ENCODE measurements at places on chromosomes 2 and 18.
A peak's percentile ranks its signal among the peaks of the same experiment; 100 is the strongest.

GRCh38 chr18:76363436-76364120 is 131.5 kb downstream of the ZNF516 start:
- no peak for DNase-seq

DNA sequence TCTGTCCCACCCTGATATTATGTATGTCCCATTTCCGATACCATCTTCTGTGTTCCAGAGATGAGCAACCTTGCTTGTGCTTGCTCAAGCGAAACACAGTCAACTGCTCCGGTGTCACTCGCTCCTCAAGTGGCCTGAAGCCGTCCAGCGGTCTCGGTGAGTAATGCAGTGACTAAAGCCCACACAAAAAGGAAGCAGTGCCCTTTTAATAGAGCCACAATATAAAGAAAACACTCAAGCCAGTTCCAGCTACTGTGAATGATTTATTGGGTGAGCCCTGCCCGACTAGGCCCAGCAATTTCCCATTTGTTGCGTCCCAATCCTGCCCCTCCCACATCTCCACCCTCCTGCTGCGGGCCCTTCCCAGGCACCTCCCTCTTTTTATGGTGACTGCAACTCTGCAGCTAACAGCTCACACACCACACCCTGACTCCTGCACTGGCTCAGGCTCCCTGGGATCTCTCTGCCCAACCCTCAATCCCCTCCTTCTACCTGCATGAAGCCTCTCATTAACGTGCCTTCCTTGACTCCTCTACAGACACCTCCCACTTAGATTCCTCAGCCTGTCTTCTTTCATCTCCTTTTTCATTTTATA is 44.2 kb upstream of the DSC1 start:
- DNase-seq = no peak

- DNase-seq = no peak
Measured at GRCh38 chr18:3814816-3815215, 364.8 kb downstream of the TGIF1 start.

- no peak for DNase-seq
Measured at GRCh38 chr2:133790711-133791110, 222.4 kb upstream of the NCKAP5 start.

- no peak for DNase-seq
Measured at GRCh38 chr2:127205218-127206125, 14.6 kb downstream of the CYP27C1 start.

- DNase-seq = no peak
Measured at GRCh38 chr2:218360453-218360852, 3.8 kb downstream of the CATIP start.

DNA sequence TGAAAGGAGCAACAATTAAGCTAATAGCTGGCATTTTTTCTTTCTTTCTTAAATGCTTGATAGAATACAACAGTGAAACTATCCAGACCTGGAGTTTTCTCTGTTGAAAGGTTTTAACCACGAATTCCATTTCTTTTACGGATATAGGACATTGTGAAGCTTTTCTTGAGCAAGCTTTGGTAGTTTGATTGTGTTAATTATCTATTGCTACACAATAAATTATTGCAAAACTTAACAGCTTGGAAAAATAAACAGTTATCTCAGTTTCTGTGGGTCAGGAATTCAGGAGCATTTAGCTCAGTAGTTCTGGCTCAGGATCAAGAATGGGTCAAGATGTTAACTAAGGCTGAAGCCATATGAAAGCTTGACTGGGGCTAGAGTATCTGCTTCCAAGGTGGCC is 11.7 kb downstream of the PHOSPHO2 start:
- DNase-seq = no peak

DNA sequence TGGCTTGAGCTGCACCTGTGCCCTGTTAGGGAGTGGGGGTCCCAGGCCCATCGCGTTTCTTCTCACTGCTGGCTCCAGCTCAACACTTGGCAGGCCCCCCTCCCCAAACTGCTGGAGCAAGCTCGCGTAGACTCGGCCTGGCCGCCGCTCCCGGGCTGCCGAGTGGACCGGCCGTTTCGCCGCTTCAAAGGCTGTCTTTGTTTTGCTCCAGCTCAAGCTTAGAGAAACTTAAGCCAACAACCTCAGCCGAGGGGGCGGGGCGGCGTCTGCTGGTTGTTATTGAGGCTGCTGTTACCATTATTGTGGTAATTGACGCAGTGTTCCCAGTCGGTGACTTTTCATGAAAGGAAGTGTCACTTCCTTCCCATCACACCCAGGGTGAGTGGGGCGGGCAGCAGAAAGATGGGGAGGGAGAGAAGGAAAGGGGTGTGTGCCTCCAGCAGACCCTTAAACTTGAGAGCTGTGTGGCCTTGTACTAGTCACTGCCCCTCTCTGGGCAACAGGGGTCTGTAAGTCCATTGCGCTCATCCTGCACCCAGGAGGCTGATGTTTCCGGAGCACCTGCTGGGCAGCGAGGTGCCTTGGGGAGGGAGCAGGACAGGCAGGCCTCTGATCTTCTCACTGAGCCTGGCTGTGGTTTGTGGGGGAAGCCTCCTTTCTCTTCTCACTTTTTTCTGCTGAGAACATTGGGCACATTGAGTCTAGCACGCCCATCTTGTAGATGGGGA is 2.1 kb downstream of the ARID5A start:
- DNase-seq = peak; percentile 78

DNA sequence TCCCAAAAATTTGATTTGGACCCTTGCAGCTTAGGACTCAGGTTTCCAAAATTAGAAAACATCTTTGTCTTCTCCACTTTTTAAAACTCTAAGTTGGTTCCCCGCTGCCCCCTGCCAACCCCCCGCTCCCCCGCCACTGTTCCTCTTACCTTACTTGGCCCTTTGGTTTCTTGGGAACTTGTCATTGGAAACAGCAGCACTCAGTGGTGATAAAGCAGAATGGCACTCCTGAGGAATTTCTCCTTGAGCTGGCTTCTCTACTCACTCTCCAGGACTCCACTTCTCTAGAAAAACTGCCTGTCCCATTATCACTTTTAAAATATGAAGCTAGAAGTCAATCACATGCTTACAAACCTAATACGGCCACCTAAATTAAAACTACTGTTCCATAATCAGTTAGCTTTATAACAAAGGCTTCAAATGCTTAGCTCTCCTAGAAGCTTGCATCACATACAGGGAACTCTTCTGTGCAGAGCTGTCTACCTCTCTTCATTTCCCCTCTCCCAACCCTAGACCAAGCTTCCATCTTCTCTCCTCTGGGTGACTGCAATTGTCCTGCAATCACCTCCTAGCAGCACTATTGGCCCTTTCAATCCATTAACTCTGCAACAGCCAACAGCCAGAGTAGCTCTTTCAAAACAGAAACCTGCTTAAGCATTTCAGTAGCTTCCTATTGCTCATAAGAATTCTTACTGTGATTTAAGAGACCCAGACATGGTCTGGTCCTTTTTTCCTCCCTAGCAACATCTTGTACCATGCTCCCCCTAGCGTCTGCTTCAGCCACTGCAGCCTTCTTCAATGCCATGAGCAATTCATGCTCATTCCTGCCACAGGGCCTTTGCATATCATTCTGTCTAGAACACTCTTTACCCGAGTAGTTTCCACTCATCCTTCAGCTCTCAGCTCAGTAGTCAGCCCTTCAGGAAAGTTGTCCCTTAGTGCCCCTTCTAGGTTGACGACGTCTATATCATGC is 15.2 kb upstream of the PLEKHM3 start:
- DNase-seq = peak; percentile 20

DNA sequence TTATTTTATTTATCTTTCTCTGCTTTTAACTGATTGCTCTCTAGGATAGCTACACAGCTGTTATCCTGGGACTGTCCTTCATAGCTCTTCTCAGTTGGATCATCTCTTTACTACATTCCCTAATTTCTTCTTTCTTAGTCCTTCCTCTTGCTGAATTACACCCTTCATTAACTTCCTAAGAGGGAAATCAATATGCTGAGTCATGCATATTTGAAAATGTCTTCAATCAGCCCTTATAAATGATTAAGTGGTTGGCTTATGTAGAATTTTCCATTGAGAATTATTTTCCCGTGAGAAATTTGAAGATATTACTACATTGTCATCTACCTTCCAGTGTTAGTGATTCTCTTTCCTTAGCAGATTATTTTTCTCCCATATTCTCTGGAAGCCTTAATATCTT is 214.2 kb downstream of the SOCS6 start:
- DNase-seq = no peak

DNA sequence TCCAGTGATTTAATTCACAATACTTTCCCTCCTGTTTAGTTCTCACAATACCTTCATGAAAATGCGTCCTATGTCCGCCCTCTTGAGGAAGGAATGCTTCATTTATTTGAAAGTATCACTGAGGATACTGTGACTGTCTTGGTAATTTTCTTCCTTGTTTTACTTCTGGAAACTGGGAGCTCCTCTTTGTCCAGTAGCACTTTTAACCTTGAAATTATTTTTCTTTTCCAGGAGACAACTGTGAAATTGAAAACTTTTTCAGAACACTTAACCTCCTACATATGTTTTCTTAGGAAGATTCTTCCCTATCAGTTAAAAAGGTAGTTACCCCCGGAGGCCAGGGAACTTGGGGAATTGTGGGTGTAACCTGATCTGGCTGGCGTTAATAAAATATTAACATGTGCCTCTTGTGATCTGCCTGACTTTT is 58.9 kb upstream of the STON1 start:
- DNase-seq = no peak

DNA sequence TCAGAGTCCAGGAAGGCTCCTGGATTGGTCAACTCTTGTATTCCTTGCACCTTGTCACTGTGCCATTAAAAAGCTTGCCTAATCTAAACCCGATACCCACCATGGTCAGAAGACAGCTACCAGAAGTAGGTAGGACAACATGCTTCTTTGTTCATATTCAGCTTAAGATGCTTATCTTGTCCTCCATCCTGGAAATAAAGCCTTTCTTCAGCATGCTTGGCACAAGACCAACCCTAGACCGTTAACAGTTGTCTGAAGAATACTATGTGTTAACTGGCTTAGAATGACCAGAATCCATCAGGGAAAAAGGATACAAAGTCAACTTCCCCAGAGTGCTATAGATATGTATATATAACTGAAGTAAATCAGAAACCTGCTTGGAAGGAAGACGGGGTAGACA is 193.9 kb downstream of the ZRANB3 start:
- DNase-seq = no peak

DNA sequence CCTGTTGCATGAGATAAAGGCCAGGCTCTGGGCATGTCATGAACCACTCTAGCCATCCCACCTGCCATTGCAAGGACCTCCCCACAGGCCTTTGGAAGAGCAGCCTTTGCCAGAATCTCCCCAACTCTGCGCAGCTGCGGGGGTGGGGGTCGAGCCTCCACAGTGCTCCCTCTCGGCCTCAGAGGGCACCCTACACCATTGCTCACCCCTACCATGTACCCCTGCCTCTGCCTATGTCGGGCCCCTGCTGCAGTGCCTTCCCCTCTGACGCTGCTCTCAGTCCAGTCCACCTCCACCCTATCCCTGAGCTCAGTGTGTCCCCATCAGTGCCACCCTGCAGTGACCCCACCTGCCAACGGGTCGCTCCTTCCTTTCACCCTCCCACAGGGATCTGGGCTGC is 679.7 kb upstream of the RAB6C start:
- DNase-seq = no peak

DNA sequence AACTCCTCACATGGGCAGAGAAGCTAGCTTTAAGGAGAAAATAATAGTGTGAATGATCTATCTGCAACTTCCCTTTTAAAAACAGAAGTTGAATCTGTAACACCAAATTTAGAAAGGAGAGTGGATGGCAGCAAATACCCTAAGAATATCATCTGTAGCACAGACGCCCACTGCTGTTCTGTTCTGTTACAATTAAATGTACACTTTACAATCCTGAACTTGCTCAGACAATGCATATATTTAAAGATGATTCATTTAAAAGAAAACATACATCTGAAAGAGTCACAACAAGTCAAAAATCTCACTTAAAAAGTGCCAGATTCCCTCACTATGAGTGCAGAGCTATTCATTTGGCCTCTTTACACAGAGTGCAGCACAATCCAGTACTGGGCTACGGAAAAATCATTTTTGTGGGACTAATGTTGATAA is 8.0 kb upstream of the SERTAD2 start:
- DNase-seq = no peak

DNA sequence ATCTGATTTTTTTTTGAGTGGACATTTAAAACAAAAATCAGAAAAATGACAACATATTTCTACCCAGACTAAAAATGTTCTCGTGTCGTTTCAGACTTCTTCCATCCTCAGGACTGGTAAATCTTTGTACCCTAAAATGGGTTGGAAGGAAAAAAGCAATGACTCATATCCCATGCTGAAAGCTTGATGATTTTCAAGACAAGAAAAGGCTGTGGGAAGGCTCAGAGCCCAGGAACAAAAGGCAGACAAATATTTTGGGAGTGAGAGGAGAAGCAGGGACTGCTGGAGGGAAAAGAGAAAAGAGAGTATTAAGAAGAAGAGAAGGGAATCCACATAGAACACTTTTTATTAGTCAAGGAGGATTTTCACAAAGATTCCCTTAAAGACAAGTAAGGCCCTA is 77.1 kb upstream of the CTAGE1 start:
- no peak for DNase-seq

- DNase-seq = no peak
Measured at GRCh38 chr2:108889907-108890306, 99.1 kb downstream of the EDAR start.

DNA sequence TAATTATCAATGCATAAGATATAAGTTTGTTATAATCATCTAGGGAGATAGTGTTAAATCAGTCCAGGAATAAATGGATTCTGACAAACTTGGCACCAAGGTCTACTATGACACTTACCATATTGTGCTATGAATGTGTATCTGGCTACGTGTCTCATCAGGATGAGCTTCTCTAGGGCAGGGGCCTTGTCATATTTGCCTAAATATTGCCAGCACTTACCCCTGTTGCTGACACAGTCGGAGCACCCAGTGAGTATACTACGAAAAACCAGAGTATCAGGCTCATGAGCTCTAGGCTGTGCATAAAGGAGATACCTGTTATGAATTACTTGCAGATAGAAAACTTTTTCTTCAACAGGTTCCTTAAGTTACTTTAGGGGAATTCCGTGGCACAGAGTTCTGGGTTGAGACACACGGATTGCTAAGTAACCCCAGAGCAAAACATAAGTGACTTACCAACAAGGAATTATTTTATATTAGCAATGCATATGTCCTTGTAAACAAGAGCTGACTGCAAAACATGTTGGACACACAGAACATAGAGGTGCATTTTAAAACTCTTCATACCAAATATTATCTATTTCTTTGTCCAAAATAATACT is 7.7 kb upstream of the TTC39C start:
- DNase-seq = no peak

GRCh38 chr2:10149635-10150034 is 27.1 kb downstream of the RRM2 start:
- DNase-seq = no peak

DNA sequence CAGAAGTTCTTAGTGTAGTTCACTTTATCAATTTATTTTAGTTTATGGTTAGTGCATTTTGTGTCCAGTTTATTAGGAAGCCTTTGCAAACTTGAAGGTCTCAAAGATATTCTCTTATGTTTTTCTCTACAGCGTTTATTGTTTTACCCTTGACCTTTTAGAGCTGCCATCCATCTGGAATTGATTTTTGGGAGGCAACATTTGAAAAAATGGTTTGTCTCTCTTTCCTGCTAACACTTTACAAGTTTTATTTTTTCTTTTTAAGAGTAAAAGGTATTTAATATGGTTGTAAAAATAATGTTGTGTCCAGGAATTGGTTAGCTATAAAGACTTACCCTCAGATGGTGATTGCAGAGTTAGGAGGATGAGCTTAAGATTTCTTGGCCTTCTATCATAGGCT is 14.0 kb downstream of the GORASP2 start:
- no peak for DNase-seq
